ENCODE measurements at places on chromosomes 5 and 9. TPM values are rescaled to one million over a fixed set of nuclear protein-coding genes. Genes with fewer than 3 reads are reported as not detected.

DNA sequence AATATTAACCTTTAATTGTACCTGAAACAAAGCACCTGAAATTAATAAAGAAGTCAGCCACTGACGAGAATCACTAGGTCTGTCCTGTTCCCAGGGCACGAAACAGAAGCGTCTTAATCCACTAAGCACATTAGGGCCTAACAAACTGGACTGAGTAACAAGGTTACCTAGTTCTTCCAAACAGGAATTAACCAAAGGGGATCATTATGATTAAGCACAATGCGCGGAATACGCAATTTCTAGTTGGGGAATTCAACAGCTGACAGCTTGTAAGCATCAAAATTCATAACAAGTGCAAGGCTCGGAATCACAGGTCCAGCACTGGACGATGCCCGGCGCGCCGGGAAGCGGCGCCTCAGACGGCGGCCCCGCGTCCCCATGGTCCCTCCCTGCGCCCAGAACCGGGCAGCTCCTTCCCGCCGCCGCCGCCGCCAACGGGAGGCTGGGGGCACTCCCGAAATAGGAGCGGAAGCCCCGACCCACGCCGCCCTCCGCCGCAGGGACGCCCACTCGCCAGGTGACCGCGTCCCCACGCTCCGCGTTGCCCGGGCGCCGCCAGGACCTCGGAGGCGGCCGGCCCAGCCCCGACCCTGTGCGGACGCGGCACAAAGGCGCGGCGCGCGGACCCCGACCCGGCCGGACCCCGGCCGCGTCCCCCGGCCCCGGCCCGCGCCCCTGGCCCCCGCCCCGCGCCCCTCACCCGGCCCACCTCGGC lies 898 bp downstream of the CAMSAP1 start:
- no peaks in the 10 kb centered on the region for H3K4me1 ChIP-seq
- DNase-seq: peak; percentile 52
- H3K27ac ChIP-seq: no peak overlapping the region
- H3K36me3 ChIP-seq: no peaks in the 10 kb centered on the region
- H3K4me3 ChIP-seq: peak overlapping the region; percentile 98

IL13 gene
- not detected for total RNA-seq

DNA sequence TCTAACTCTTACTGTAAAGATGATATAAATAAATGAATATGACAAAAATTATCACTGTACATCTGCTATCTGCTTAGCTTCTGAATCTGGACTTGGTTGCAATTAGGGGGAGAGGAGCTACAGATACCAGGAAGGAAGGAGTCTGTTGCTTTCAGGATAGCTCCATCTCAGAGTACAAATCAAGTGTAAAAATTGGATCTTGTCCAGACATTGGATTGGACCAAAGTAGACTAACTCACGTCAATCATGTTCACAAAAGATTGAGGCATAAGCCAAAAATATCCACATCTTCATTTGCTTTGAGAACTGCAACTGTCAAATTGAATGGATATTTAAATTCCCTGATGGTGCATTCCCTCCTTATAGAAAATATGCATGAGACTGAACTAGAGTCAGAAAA lies 8.8 kb upstream of the OR1Q1 start:
- H3K4me1 ChIP-seq: no peaks in the 10 kb centered on the region
- no peaks in the 10 kb centered on the region for H3K36me3 ChIP-seq
- no peaks in the 10 kb centered on the region for H3K27me3 ChIP-seq
- H3K27ac ChIP-seq: no peak overlapping the region
- no peak overlapping the region for H3K4me3 ChIP-seq

DNA sequence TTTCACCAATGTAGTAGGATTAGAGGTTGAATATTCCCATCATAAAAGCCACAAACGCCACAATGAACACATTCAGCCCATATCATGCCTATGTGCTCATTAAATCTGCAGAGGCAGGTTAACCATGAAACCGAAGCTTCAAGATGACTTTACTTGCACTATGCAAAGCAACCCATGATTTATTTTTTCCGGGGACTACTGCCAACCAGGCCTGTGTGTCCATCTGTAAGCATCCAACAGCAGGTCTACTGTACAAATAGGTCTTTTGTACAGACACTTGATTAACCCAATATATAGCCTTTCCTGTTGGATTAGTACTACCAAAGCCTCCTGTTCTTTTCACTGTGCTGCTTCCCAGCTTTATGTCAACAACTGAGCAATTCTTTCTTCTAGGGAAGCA lies 104.9 kb upstream of the CDH10 start:
- no peaks in the 10 kb centered on the region for H3K36me3 ChIP-seq
- H3K4me1 ChIP-seq: no peaks in the 10 kb centered on the region
- no peak overlapping the region for H3K4me3 ChIP-seq
- no peak for DNase-seq
- H3K27ac ChIP-seq: no peak overlapping the region

GRCh38 chr9:124040186-124040931 lies 28.8 kb downstream of the LHX2 start:
- no peaks in the 10 kb centered on the region for H3K4me1 ChIP-seq
- no peak for DNase-seq
- no peak overlapping the region for H3K4me3 ChIP-seq
- H3K27ac ChIP-seq: no peak overlapping the region
- H3K27me3 ChIP-seq: no peaks in the 10 kb centered on the region

DNA sequence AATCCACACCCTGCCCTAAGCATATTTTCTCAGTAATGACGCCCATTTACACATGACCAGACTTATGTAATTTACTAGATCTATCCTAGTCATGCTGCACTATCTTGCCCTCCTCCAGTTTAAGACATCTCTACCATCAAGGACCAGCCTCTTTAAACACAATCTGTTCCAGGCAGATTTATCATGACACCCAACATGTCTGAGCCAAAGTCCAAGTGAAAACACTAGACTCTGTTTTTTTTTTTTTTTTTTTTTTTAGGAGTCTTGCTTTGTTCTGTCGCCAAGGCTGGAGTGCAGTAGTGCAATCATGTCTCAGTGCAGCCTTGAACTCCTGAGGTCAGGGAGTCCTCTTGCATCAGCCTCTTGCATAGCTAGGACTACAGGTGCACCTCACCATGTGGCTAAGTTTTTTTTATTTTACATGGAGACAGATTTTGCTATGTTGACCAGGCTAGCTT lies 354.6 kb downstream of the ARRDC3 start:
- H3K27ac ChIP-seq: no peak overlapping the region
- no peaks in the 10 kb centered on the region for H3K36me3 ChIP-seq
- H3K4me1 ChIP-seq: no peaks in the 10 kb centered on the region
- H3K27me3 ChIP-seq: no peaks in the 10 kb centered on the region

DNA sequence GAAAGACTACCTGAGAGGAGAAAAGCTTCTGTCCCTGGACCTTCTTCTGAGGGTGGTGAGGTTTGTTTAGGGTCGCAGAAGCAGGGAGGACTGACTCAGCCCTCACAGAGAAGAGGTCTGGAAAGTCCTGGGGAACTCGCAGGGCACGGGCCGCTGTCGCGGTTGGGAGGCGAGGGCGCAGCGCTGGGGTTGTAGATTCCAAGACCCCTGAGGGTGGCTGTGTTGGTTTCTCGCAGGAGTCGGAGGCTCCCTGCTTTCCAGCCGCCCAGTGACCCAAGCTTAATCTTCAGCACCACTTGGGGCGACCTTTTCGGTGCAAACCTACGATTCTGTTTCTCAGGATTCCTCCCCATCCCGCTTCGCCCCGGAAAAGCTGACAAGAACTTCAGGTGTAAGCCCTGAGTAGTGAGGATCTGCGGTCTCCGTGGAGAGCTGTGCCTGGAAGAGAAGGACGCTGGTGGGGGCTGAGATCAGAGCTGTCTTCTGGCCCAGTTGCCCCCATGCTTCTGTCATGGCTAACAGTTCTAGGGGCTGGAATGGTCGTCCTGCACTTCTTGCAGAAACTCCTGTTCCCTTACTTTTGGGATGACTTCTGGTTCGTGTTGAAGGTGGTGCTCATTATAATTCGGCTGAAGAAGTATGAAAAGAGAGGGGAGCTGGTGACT lies 482 bp downstream of the SLC27A6 start:
- H3K27ac ChIP-seq: no peak overlapping the region
- H3K36me3 ChIP-seq: no peaks in the 10 kb centered on the region
- no peak for DNase-seq
- no peak overlapping the region for H3K4me3 ChIP-seq
- no peaks in the 10 kb centered on the region for H3K27me3 ChIP-seq
- H3K4me1 ChIP-seq: no peaks in the 10 kb centered on the region

DNA sequence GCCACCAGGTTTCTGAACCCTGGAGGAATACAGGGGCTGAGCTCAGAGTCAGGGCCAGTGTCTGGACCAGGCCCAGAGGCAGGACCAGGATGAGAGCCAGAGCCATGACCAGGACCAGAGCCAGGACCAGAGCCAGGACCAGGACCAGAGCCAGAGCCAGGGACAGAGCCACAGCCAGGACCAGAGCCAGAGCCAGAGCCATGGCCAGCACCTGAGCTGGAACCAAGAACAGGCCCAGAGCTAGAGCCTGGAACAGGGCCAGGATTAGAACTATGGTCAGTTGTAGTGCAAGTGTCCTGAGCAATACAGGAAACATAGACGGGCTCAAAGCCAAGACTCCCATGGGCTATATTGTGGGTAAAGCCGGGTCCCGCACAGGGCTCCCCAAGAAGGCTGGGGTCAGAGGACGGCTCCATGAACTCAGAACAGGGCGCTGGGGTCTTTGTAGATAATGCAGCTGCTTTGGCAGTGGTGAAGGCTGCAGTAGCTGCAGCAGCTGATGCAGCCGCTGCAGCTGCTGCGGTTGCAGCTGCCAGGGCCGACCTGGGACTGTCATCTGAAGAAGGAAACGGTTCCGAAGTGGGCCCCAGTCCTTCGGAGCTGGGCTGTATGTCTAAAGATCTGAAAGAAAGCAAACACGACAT lies 559 bp downstream of the SPAG8 start:
- no peaks in the 10 kb centered on the region for H3K4me1 ChIP-seq
- H3K36me3 ChIP-seq: no peaks in the 10 kb centered on the region
- peak overlapping the region; percentile 11 for H3K27ac ChIP-seq
- no peaks in the 10 kb centered on the region for H3K27me3 ChIP-seq
- H3K4me3 ChIP-seq: peak overlapping the region; percentile 38
- no peak for DNase-seq

- peak; percentile 86 for DNase-seq
- H3K27me3 ChIP-seq: no peaks in the 10 kb centered on the region
- H3K4me1 ChIP-seq: peaks cover 9% of the 10 kb centered on the region
- peak overlapping the region; percentile 96 for H3K27ac ChIP-seq
These were observed 653.1 kb upstream of the KLF4 start for GRCh38 chr9:108142504-108143201.

DNA sequence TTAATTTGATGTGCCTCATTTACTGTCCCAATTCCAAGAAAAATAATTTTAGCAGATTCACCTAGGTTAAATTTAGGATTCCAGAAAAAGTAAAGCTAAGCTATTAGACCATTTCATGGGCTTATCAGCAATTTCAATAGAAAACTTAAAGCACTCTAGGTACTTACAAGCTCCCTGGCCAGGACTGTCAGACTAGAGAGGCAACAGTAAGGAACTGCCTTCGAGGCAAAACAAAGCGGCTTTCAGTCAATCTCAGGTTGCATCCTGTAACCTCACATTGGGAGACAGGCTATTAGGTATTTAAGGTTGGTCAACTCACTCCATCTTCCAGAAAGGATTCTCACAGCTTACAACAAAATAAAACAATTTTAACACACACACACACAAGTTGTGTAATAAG lies 48.7 kb upstream of the FSD1L start:
- no peaks in the 10 kb centered on the region for H3K36me3 ChIP-seq
- no peak overlapping the region for H3K27ac ChIP-seq
- H3K27me3 ChIP-seq: no peaks in the 10 kb centered on the region
- no peaks in the 10 kb centered on the region for H3K4me1 ChIP-seq

DNA sequence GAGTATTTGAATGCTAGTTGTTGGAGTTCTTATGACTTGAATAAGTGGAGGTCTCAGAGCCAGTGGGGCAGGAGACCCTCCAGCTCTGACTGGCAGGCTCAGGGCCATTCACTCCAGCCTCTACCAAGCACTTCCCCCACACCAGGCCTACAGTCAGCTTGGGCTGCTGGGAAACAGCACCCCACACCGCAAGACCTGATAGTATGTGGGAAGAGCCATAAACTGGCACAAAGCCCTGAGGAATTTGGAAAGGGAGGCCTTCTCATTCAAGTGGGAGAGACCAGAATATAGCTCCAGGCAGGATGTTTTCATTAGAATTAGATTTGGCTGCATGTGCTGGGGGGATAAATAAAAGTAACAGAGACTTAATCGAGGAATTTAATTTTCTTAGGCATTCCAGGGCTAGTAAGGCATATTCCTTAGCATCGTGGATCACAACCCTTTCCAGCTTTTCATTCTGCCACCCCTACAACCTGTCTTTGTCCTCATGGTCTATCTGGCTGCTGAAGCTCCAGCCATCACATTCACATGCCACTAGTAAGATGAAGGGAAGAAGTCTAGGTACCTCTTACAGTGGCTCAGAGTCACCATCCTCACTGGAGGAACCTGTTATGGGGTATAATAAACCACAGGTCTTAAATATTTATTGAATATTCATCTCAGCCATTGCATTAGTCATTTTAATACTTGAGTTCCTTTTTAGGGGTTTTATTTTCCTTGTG lies 47.5 kb downstream of the TMOD1 start:
- DNase-seq: no peak
- H3K36me3 ChIP-seq: peaks cover 7% of the 10 kb centered on the region
- no peak overlapping the region for H3K4me3 ChIP-seq
- no peak overlapping the region for H3K27ac ChIP-seq
- H3K27me3 ChIP-seq: no peaks in the 10 kb centered on the region

- H3K36me3 ChIP-seq: no peaks in the 10 kb centered on the region
- no peak overlapping the region for H3K27ac ChIP-seq
- DNase-seq: no peak
- H3K4me3 ChIP-seq: no peak overlapping the region
These were observed 296.9 kb downstream of the MSX2 start for GRCh38 chr5:175021321-175021720.

DNA sequence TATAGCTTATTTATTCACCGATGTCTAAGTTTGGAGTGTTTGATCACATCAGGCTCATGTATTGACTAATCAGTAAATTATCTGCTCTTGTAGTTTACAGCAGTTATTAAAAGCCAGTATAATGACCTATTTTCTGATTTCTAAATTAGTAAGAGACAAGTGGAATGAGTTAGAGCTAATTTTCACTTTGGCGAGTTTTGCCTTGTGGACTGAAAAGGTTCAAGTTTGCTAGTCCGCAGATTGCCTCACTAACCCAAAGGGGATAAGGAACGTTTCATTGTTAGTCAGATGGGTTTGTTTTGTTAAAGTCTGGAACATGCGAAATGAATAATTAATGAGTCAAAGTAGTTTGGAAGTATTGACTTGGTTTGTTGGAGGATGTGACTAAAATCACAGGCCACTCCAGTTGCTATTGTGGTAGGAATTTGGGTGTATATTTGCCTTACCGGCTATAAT lies 40.1 kb downstream of the SMARCA2 start:
- H3K36me3 ChIP-seq: peaks cover 6% of the 10 kb centered on the region
- no peak for DNase-seq
- H3K27ac ChIP-seq: no peak overlapping the region
- no peak overlapping the region for H3K4me3 ChIP-seq
- H3K4me1 ChIP-seq: no peaks in the 10 kb centered on the region

- no peak for DNase-seq
- no peaks in the 10 kb centered on the region for H3K27me3 ChIP-seq
- no peaks in the 10 kb centered on the region for H3K4me1 ChIP-seq
- no peaks in the 10 kb centered on the region for H3K36me3 ChIP-seq
- H3K4me3 ChIP-seq: no peak overlapping the region
These were observed 37.9 kb upstream of the HTR1A start for GRCh38 chr5:64000096-64000495.
